ENCODE measurements at places on chromosomes 7 and 10.

- no peak for DNase-seq
Measured at GRCh38 chr7:10855583-10855982, 118.1 kb upstream of the PHF14 start.

GRCh38 chr7:120825576-120825975, 32.4 kb downstream of the TSPAN12 start:
- DNase-seq: no peak

- DNase-seq: no peak
Measured at GRCh38 chr7:47132471-47132870, 449.4 kb downstream of the TNS3 start.

DNA sequence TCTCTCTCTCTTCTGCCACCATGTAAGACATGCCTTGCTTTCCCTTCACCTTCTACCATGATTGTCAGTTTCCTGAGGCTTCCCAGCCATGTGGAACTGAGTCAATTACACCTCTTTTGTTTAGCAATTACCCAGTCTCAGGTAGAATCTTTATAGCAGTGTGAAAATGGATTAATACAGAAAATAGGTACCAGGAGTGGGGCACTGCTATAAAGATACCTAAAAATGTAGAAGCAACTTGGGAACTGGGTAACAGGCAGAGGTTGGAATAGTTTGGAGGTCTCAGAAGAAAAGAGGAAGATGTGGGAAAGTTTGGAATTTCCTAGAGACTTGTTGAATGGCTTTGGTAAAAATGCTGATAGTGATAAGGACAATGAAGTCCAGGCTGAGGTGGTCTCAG, 15.6 kb downstream of the GALNTL5 start:
- no peak for DNase-seq

DNA sequence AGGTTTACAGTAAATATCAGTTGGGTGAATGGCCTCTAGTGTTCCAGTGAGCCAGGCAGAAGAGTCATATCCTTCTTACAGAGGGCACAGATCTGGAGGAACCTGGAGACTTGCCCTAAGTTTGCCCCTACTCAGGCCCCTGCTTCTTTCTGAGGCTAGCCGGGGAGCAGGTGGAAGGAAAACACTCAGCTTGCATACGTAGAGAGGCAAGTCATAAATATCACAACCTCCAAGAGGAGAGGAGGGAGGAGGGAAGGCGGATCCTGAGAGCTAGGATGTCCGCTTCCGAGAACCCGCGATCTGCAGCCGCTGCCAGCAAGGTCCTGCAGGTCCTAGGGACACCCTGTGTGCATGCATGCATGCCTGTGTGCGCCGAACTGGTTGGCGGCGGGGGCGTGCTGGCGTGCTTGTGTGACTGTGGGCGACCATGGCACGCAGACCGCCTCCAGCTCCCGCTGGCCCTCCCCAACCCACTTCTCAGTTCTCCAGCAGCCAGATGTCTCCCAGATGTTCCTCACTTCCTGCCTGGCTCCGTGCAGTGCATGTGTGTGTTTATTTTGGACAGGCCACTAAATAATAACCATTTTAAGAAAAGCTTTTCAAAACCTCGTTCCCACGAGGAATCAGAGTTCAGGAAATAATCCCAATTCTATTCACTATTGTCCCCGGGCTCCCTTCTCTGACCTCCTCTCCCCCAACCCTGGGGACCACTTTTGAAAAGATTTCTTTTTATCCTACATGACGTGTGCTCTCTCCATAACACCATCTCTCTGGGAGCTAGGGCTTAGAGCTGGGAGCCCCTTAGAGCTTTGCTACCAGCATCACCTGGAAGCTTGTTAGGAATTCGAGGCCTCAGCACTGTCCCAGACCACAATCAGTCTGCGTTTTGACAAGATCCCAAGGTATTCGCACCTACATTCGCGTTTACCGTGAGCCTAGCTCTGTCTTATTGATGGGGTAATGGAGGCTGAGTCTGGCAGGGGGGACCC, 32.4 kb downstream of the UNC5B start:
- DNase-seq: peak; percentile 88

- no peak for DNase-seq
Measured at GRCh38 chr10:96591946-96592345, 5.1 kb upstream of the TM9SF3 start.

DNA sequence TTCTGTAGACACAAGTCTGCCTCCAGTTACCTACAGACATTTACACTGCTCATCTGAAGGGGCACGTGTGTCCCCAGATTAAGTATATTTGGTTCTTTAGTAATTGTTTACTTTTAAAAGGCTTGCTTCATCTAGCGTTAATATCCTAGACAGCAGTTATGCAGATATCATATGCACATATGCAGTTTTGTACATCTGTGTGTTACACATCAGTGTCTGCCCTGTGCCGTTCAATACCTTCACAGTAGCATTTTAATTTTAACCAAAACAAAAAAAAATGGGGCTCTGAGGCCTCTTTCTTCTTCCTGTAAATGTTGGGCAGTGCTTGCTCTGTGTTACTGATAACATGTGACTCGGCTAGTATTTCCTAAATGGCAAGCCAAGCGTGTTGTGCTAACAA, 331.4 kb upstream of the MGMT start:
- no peak for DNase-seq

GRCh38 chr10:6528198-6528950, 51.7 kb downstream of the PRKCQ start:
- no peak for DNase-seq

- DNase-seq: peak; percentile 10
Measured at GRCh38 chr7:155961241-155962190, 149.3 kb upstream of the SHH start.

- no peak for DNase-seq
Measured at GRCh38 chr7:494906-495305, 24.7 kb downstream of the PDGFA start.

- no peak for DNase-seq
Measured at GRCh38 chr7:77504951-77505350, 32.1 kb upstream of the PTPN12 start.

DNA sequence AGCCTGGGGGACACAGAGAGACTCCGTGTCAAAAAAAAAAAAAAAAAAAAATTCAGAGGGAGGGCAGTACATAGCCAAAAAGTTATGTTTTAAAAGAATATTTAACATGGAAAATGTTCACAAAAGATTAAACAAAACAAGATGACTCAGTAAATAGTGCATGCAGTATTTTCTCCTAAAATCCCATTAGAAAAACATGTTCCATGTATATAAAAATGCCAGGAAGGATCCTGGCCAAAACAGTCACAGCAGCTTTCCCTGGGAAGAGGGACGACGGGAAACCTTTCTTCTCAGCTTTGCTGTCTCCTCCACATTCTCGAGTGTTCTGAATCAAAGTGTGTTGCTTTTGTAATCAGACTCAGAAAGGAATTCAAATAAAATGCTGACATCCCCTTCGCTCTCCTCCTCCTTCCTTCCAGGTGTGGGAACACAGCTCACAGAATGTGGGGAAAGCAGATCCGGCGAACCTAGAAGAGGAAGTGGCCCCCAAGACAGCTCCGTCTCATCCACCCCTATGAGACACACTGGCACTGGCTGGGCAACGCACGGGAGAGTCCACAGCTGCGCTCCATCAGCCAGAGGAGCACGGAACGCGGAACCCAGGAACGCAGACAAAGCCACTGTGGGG, 139.4 kb downstream of the MAD1L1 start:
- DNase-seq: no peak

GRCh38 chr10:35415505-35415904, 79.2 kb downstream of the CCNY start:
- DNase-seq: no peak

DNA sequence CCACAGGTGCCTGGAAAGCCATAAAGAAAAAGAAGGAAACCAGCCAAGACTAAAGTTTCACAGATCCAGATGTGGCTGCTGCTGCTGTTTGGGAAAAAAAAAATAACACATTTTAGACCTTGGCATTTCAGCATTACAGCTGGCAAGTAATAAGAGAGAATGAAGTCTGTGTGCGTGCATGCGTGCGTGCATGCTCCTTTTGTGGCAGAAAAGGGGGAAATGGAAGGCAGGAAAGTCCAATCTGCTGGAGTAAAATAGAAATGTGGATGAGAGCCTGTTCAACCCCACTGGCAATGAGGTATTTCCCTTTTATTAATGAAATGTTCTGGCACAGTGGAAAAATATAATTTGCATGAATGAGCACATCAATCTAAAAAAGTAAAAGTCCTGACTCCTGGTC, 137.0 kb upstream of the SEMA3A start:
- no peak for DNase-seq

DNA sequence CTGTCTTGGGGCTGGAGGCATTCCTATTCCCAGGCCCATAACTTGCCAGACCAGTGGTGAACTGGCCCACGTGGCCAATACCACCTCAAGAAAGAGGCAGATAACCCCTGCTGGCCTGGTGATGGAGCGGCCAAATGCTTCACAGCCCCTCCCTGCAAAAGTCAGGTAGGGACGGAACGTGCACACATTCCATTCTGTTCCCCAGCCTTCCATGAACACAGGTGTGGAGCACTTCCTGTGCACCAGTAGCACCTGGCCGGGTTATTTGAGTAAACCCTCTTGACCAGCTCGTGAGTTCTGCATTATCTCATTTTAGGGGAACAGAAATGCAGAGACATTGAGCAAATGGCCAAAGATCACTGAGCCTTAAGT, 134.4 kb downstream of the SH3PXD2A start:
- DNase-seq: no peak

DNA sequence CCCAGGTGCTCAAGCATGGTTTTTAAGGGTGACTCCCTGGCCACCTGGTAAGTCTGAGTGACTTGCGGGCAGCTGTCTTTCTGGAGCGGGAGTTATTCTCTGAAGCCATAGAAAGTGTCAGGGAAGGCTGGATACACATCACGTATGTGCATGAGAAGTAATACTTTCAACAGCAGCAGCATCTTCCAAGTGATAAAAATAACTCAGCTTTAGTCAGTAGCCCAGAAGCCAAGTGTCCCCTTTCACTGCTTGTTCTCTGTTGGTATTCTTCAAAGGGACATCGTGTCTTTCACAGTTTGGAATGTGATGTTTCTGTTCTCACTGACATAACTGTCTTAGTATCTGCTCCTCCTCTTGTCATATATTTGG, 97.6 kb downstream of the KIAA1217 start:
- peak; percentile 34 for DNase-seq

- DNase-seq: no peak
Measured at GRCh38 chr10:90925079-90926029, 4.5 kb upstream of the ANKRD1 start.

GRCh38 chr7:80858141-80858903, 60.5 kb downstream of the SEMA3C start:
- DNase-seq: peak; percentile 83

DNA sequence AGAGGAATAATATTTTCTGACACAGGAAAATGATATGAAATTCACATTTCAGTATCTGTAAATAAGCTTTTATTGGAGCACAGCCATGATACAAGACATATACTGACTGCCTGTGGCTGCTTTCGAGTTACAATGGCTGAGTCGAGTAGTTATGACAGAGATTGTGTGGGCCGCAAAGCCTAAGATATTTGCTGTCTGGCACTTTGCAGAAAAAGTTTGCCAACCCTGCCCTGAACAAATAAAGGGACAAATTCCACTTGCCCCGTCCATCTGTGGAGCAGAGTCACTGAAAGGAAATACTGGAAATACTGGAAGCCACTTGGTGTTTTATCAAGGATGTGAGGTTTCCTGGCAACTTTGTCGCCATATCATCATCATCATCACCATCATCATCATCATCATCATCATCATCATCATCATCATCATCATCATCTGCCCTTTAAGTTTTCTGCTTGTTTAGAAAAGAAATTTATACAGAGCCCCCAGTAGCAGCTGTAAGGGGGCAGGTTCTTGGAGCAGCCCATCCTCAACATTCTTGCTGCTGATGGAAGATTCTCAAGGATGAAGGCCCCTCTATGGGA, 85.8 kb downstream of the TCF7L2 start:
- no peak for DNase-seq

- DNase-seq: no peak
Measured at GRCh38 chr10:129935867-129936152, 28.3 kb downstream of the EBF3 start.

DNA sequence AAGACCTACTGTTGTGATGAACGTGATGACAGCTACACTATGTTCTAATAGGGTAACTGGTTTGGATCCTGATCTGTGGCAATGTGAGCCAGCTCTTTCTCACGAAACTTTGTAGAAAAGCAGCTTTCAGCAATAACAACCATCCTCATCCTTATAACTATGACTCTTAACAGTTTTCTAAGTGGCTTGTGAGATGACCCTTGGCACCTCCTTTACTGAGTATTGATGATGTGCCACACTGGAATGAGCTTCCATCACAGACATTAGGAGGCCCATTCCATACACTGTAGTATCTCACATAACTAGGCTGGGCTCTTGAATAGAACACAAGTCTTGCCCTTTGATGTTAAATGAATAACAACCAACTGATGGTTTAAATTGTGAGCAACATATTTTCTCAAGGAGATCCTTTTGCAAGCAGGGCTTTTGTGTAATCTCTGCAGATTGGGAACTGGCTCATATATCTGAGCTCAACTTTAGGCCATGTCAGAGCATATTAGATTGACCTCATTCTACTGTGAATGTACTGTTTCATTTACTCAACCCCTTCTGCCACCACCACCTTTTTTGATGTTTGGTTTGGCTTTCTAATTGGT, 46.4 kb downstream of the MYPN start:
- peak; percentile 41 for DNase-seq

DNA sequence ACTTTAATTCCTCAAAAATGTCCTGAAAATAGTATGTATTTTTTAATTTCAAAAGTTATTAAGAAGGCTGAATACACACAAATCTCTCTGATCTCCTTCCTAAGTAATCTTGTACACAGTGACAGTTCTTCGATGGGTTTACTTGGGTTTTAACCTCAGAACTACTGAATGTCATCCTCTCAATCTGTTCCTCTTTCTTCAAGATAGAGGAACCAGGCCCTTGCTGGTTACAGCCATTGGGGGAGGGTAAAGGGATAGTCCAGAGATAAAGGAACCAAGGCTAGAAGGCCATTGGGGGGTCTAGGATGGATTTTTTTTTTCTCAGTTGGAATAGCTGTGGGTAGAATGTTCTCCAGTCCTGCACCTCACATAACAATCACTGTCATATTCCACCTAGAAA, 224.9 kb downstream of the SKIDA1 start:
- no peak for DNase-seq

DNA sequence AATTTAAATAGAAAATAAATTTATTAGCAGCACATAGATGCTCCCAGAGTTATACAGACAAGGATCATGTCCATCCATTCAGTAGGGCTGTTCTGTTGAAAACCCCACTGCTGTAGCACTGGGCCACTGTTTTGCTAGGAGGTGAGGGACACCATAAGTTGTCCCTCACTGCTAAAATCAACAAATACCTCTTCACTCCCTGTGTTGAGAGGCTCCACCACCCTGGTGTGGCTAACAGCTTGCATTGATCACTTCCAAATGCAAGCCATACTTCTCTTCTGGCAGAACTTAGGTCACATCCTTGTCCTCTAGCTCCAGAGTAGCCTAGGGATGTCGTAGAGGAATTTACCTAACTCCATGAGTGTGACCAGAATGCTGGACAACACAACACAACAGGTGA, 55.4 kb downstream of the MDFIC start:
- DNase-seq: no peak

GRCh38 chr10:126599949-126600682, 70.4 kb downstream of the C10orf90 start:
- no peak for DNase-seq

GRCh38 chr7:47945261-47946015, 2.8 kb downstream of the PKD1L1 start:
- DNase-seq: peak; percentile 81

GRCh38 chr7:33423646-33424020, 294.3 kb downstream of the BBS9 start:
- no peak for DNase-seq

- DNase-seq: no peak
Measured at GRCh38 chr10:68239069-68239468, 7.2 kb upstream of the ATOH7 start.

- DNase-seq: no peak
Measured at GRCh38 chr10:20874261-20874660, 22.9 kb downstream of the NEBL start.

- DNase-seq: no peak
Measured at GRCh38 chr7:7276161-7276560, 93.8 kb downstream of the C1GALT1 start.

Measured in choroid plexus epithelial cell (primary cell).